ENCODE measurements at places on chromosomes 12 and 14. TPM values are rescaled to one million over a fixed set of nuclear protein-coding genes. Genes with fewer than 3 reads are reported as not detected.

Gene CYP27B1
- 0.78 TPM for polyA plus RNA-seq

Gene CAPS2
- 8.3 TPM for polyA plus RNA-seq

DNA sequence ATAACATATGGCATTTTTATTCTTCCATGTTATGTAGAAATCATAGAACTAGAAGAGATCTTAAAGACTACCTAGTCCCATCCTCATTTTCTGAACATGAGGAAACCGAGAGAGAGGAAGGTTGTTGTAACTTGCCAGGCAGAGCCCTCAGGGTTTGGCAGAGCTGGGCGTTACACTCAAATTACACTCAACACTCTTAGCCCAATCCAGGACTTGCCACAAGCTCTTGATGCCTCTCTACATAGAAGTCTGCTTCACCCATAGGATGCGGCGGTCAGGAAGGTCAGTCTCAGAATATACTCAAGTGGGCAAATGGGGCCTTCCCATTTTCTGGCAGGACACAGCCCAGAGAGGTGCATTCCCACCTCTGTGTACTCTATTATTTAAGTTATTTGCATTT is 208.1 kb downstream of the ZFP36L1 start:
- no peak for DNase-seq

Gene RAB5B
- polyA plus RNA-seq, result 155 TPM

Gene KRT77
- not detected for polyA plus RNA-seq

DNA sequence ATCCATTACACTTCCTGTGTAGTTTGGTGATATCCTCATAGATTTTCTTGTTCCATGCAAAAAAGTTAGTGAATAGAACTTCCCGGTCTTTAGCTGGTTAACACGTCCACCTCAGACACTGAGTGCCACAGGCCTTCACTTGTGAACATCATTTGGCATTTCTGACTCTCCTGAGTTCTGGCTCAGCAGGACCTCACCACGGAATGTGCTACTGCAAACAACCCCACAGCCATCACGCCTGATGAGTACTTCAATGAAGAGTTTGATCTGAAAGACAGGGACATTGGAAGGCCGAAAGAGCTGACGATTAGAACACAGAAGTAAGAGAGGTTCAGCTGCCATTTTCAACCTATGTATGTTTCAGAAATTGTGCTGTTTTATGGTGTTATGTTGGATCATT is 20.0 kb downstream of the C12orf76 start:
- no peak for DNase-seq

GRCh38 chr14:54556535-54556934 is 10.4 kb upstream of the SAMD4A start:
- no peak for DNase-seq

GRCh38 chr14:63701606-63702299 is 26.1 kb downstream of the SGPP1 start:
- DNase-seq, result no peak

GRCh38 chr14:100321473-100322137 is 1.5 kb upstream of the SLC25A47 start:
- DNase-seq, result no peak

DNA sequence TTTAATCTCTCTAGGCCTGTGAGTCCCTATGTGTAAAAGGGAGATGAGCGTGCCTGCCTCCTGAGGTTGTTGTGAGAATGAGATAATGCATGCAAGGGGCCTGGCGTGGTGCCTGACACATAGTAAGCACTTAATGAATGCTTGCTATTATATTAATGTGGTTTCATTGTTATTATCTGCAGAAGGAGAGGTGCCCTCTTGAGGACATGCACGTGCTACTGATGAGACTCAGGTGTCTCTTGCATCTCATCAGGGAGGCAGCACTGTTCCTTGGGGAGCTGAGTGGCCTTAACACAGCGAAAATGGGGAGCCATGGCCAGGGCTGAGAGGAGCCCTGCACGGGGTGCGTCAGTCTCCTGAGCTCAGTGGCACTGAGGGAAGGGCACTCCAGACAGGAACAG is 29.9 kb upstream of the BCDIN3D start:
- DNase-seq, result no peak

- DNase-seq, result no peak
Observed at GRCh38 chr14:79491161-79491560, 720.1 kb downstream of the DIO2 start.

- DNase-seq, result no peak
Observed at GRCh38 chr14:22796087-22796707, 19.0 kb downstream of the SLC7A7 start.

DNA sequence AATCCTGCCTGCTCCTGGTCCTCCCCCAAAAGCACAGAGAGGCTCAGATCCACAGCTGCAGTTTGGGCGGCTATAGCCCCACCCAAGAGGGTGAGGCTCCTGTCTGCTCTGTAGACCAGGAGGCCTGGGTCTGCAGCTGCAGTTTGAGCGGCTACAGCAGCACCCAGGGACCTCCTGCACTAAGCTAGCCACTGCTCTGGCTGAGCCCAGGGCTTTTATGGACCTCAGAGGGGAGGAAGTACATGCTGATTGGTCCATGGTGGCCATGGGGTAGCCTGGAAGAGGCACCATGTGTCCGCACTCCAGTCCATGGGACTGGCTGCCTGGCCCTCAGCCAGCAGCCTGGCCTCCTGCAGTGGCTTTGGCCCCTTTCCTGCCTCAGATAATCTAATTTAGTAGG is 49.6 kb upstream of the GSC start:
- no peak for DNase-seq

GRCh38 chr12:29960122-29960521 is 176.4 kb upstream of the TMTC1 start:
- DNase-seq, result no peak

DNA sequence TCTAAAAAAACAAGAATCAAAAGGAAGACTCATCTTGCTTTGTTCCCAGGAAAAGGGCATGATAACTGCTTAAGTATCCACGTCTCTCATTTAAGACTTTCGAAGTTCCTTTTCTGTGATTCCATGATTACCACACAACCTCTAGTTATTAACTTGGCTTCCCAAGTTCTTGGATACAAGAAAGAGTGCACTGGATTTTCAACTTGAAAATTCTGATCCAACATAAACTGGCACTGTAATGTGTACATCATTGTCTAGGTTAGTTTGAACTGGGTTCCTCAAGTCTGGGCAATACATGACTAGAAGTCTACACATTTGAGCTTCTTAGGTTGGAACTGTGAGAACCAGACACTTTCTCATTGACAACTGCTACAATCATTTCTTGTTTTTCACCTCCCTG is 1.6 kb downstream of the KLHL28 start:
- no peak for DNase-seq

GRCh38 chr12:132322206-132323132 is 6.9 kb downstream of the GALNT9 start:
- DNase-seq, result no peak

- DNase-seq, result no peak
Observed at GRCh38 chr12:8554451-8555195, 13.9 kb upstream of the CLEC4E start.

DNA sequence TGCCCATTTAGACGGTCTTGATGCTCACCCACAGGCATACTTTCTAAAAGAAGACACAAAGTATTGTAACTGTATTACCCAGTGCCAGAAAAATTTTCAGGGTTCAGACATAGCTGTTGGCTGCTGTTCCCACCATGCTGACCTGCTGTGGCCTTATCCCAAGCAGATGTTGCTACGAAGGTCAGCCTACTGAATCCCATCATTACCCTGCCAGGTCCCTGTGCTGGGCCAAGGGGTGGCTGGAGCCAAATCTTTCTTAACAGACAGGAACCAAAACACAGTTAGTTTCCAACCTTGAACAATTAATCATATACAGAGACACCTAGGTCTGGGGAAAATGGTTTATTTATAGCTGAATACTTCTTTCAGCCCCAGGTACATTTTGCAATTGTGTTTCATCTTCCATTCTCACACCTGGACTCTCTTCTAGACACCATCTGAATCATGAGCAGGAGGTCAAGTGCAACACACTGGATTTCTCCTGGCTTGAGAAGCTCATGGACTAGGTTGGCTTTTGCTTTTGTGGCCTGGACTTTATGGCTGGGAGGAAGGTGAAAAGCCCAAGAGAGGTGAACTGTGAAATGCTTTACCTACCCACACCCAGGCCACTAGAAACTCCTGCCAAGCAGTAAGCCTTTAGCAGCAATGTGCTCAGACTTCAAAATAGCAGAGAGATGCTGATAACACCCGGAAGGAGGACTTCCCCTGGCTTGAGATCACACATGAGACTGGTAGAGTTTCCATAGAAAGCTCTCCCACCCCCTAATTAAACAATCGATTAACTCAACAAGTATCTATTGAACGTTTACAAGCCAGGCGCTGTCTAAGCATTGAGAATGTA is 150.1 kb downstream of the SUDS3 start:
- no peak for DNase-seq

Gene LRRC10
- not detected for polyA plus RNA-seq

DNA sequence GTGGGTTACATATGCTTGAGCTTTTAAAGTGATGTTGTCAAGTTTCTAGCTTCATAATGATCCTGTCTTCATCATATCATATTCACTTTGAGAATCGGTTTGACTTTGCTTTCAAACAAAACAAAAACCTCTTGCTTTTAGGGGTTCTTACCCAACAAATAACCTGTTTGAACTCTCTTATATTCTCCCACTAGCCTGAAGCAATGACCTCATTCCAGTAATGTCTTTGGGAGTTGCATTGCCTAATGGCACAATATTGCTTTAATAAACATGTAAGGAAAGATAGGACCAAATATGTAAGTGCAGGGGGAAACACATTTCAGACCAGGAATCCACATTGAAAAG is 27.7 kb downstream of the WBP11 start:
- no peak for DNase-seq

Data from left renal cortex interstitium (tissue), 4 donors.